ENCODE measurements at places on chromosomes 7 and 10.

GRCh38 chr10:8600192-8600591 lies 545.7 kb downstream of the GATA3 start:
- no peak for DNase-seq

DNA sequence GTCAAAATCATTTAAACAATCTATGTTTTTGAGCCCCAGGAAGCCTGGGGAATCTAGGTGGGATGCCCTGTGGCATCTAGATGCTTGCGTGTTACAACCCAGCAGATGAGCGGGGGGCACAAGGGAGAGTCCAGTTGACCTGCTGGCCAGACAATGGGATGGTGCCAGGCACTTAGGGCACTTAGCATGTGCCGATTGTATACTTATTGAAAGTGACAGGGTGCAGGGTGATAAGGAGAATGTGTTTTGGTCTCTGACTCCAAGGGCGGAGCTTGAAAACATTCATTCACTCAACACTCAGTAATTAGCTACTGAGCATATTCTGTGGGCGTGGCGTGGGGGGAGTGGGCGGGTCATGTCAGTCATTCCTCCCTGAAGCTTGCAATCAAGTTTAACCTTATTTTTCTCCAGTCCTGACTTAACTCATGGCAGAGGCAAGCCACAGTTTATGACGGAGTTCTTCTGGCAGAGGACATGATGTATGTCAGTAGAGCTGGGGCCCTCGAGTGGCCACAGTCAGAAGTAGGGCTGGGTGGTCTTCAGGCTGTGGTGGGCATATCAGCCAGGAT lies 115.1 kb downstream of the PRKCQ start:
- no peak for DNase-seq

DNA sequence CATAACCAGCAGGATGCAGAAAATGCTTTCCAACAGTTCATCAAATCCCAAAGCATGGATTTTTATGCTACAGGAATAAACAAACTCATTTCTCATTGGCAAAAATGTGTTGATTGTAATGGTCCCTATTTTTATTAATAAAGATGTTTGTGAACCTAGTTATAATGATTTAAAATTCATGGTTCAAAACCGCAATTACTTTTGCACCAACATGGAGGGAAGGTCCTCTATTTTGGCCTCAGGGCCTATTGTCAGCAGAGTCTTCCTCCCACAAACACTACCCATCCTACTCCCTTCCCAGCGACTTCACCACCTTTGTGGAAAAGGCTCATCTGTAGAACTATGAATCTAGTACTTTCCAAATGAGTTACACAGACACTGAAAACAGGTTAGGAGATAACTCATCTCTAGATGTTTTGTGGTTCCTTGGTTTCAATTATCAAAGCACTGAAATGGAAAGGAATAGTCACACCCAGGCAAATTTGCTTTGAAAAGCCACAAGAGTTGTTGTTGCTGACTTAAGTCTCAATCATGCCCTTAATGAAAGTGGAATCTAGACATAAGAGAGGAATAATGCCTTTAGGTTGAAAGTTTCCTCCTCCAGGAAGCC lies 59.4 kb upstream of the FRMD4A start:
- no peak for DNase-seq

DNA sequence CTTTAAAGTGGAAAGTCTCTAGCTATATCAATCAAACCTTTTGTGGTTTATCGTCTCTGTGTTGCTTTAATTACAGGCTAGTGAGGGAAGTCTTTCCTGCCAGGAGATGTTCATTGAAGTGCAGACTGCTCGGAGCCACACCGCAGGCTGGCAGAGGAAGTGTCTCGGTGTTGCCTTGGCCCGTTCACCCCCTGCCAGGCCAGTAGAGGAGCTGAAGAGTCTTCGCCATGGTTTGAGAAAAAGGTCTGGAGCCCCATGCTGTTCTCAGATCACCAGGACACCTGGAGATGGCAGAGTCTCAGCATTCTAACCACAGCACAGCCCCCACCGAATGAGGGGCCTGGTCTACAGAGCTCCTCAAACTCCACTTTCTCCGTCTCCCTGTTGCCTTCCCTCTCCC lies 275.9 kb upstream of the PLPP4 start:
- DNase-seq, result no peak

DNA sequence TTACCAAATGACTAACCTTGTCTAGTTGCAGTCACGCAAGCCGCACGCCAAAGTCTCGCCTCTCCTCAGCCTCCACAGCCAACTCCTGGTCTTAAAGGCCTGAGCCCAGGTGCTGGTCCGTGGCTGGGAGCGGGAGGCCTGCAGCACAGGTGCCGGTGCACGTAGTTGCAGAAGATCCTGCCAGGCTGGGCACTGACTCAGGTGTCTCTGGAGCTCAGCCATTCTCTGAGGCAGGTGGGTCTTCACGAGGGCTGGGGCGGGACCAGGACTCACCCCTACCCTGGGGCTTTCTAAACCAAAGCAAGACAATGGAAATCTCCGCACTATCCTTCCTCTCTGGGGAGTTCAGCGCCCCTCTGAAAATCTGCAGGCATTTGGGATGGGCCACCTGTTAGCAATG lies 216.4 kb downstream of the MLLT10 start:
- no peak for DNase-seq

- no peak for DNase-seq
These were observed 6.0 kb downstream of the UCN3 start for GRCh38 chr10:5370493-5371352.

DNA sequence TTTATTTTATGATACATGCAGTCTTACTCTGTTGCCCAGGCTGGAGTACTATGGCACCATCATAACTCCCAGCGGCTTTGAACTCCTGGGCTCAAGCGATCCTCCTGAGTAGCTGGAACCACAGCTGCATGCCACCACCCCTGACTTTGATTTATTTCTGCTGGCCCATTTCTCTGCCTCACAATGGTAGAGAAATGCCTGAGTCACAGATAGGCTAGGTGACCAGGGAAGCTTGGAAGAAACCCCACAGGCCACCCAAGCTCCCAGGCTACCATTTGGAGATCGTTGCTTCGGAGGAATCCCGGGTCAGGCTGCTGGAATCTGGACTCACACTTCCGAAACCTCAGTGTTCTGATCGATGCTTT lies 17.4 kb upstream of the BAIAP2L1 start:
- DNase-seq, result no peak

DNA sequence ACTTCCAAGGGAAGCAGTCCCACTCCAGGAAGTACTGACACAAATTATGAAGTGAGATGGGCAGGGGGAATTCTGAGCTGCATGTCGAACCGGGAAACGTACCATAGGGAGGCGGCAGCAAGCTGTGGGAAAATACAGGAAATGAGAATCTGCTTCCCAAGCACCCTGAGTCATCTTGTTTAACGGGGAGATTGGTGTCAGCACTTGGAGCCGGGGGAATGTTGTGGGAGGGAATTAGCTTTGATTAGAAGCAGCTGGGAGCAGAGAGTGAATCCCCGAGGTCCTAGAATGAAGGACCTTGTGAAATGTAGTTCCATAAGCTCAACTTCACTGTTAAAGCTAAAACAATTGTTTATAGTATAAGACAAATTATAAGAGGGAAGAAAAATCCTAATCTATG lies 141.4 kb upstream of the PRKCQ start:
- peak; percentile 71 for DNase-seq

DNA sequence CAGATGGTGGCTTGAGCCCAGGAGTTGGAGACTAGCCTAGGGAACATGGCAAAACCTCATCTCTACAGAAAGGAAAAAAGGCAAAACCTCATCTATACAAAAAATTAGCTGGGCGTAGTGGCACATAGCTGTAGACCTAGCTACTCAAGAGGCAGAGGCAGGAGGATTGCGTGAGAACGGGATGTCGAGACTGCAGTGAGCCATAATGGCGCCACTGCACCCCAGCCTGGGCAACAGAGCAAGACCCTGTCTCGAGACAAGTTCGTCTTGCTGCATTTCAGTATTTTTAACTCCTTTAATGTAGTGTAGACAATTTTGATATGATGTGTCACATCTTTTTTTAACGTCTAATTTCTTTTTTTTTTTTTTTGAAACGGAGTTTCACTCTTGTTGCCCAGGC lies 31.4 kb upstream of the KMT2C start:
- no peak for DNase-seq

DNA sequence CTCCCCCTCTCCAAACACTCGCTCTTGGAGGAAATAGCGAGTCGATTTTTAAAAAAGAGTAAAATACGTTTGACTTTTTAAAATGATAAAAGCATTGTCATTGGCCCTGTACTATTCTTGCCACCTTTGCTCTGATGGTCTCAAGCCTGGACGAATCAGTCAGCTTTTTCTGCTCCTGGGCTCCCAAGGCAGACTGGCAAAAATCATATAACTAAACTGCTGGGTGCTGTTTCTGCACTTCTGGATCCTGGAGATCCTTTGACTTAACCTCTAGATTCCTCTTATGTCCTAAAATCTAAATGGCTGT lies 1.8 kb downstream of the TPST1 start:
- no peak for DNase-seq

GRCh38 chr10:101041252-101041761 lies 10.3 kb downstream of the SFXN3 start:
- DNase-seq, result peak; percentile 89

GRCh38 chr7:114925434-114925833 lies 3.5 kb downstream of the MDFIC start:
- DNase-seq, result no peak

DNA sequence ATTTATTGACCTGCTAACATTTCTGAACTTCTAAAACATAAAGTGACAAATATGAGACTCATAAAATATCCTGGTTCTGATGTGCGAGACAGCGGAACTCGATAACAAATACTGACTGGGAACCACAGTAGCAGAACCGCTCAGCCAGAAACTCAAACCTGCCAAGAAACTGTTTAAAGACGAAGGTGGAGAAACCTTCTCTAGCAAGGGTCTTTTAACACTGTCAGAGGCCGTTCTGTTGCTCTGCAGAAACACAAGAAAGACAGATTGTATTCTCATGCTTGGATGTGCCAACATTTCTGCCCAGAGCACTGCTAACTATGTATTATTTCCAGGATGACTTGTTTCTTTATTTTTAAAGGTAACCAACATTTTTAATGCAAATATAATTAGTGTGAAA lies 514.8 kb upstream of the ADARB2 start:
- no peak for DNase-seq

- no peak for DNase-seq
These were observed 16.5 kb downstream of the AVL9 start for GRCh38 chr7:32511791-32512190.

- no peak for DNase-seq
These were observed 211.8 kb downstream of the NSUN6 start for GRCh38 chr10:18439601-18440000.

- DNase-seq, result no peak
These were observed 37.3 kb downstream of the PAX2 start for GRCh38 chr10:100782461-100783244.

DNA sequence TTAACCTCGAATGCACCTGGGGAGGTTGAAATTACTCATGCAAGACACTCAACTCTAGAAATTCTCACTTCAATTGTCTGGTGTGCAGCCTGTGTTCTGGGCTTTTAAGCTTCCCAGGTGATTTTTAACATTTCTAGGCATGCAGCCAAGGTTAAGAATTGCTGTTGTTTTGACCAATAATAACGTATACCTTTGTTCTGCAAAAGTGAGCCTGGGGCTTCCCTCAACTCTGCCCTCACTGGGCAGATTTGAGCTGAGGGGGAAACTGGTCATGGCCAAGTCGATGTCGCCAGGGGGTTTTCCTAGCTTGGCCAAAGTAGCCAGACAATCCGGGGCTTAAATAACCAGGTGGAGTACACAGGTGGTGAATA lies 568 bp downstream of the PRSS2 start:
- no peak for DNase-seq

DNA sequence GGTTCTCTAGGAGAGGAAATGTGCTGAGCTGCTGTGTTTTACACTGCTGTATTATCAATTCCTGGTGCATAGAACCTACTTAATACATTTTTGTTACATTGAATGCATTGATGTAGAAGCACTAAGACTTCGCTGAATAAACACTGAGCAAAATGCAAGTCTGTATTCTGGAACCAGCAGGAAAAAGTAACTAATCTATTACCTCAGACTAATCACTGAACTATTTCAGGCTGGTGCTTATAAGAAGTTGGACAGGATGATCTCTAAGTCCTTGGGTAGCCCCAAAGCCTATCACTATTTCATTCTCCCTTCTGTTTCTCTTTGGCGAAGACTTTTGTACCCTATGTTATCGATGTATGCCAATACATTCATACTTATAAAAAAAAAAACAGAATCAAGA lies 87.2 kb upstream of the LRRTM3 start:
- no peak for DNase-seq

GRCh38 chr7:47807756-47808155 lies 140.5 kb downstream of the PKD1L1 start:
- DNase-seq, result no peak

GRCh38 chr10:129021594-129022304 lies 445.3 kb upstream of the MGMT start:
- peak; percentile 85 for DNase-seq

DNA sequence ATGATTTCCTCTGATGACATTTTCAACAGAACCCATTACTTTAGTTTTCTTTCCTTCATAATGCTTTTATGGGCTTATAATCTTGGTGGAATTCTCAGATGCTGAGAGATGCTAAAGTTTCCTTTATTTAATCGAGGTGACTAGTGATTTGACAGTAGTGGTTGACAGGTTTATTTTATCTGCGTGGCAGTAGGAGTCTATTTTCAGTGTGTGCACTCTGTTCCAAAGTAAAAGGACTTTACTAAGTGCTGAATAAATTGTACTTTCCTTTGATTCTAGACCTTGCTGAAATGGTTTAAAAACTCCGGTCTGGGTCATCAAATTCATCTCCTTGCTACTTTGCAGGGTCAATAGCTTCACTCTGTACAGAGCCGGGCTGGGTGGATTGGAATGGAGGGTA lies 900.3 kb downstream of the LRMDA start:
- DNase-seq, result no peak

GRCh38 chr7:41346878-41347277 lies 356.0 kb downstream of the INHBA start:
- no peak for DNase-seq

GRCh38 chr10:98258683-98259454 lies 9.1 kb downstream of the LOXL4 start:
- DNase-seq, result no peak

GRCh38 chr10:84876116-84876999 lies 548.0 kb downstream of the CCSER2 start:
- DNase-seq, result no peak

GRCh38 chr7:151818674-151819519 lies 58.0 kb downstream of the PRKAG2 start:
- DNase-seq, result no peak

DNA sequence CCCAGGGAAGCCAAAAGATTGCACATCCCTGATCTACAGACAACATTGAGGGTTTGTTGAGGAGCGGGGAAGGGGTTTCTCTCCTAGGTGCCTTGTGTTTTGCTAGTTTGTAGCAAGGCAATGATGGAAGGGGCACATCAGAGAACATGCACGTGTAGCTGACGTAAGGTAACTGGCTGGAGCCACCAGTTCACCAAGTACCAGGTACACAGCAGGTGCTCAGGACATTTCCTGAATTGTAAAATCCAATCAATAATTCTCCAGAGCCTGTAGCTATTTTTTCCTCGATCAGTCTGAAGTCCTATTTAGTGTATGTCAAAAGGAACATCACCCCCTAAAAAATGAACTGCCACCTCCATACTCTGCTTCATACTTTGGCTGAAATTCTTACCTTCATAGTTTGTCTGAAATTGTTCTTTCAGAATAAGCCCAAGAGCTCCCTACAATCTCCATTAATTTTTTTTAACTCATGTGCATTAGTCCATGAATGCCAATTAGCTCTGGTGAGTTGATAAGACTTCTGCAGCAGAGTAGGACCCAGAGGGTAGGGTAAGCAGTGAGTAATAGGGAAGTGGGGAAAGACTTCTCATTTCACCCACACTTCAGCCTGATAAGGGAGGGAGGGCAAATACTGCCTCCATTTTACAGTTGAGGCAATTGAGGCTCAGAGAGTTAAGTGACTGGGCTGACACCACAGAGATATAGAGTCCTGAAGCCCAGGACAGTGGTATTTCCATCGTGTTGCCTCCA lies 36.0 kb upstream of the SLC26A3 start:
- DNase-seq, result no peak
